ENCODE measurements at places on chromosomes 2 and 18.

DNA sequence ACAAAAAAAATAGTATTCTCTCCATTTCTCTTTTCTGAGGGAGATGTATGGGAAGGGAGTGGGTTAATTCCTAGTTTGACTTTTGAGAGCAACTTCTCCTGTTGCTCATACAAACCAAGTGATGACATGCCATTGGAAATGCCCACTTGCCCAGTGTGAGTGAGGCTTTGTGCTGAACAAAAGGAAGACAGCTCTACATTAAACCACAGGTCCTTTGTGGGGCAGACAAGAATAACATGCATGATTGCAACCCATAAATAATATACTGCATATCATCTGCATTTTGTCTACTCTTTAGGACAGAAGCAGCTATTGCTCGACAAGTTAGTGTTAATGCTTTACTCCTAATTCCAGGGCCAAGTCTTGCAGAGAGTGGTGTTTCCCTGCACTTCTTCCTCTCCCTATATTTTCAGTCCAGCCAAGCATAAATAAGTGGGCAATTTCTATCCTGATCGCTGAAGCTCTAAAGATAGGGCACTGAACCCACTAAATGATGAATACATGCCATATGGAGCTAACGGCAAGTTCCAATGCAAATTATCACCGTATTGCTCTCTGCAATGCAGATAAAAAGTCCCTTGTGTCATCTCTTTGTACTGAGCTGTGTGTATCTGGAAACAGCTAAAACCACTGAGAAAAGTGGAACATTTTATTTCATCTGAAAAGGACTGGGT lies 19.4 kb upstream of the EHBP1 start:
- DNase-seq: no peak

- DNase-seq: no peak
Observed at GRCh38 chr2:105754011-105754410, 9.3 kb downstream of the NCK2 start.

- DNase-seq: no peak
Observed at GRCh38 chr2:1658394-1659151, 85.7 kb downstream of the PXDN start.

DNA sequence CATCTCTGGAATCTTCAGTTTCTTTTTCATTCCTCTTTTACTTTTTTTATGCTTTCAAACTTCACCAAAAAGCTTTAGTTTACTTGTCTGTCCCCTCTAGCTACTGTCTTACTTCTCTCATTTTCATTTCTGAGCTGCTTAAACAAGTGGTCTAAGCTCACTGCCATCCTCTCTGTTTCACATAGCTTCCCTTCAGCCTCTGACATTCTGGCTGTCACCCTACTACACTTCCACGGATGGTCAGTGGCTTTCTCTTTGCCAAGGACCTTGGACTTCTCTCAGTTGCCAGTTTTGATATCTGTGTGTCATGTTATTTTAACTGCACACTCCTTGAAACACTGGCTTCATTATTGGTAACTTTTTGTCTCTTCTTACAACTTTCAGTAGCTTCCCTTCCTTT lies 176.1 kb downstream of the IKZF2 start:
- DNase-seq: no peak

- DNase-seq: no peak
Observed at GRCh38 chr2:171018522-171018921, 89.5 kb downstream of the GORASP2 start.

- no peak for DNase-seq
Observed at GRCh38 chr2:58479535-58480140, 238.5 kb upstream of the FANCL start.

- DNase-seq: no peak
Observed at GRCh38 chr18:55635439-55635838, 47.4 kb upstream of the TCF4 start.

- no peak for DNase-seq
Observed at GRCh38 chr18:47420130-47420529, 168.7 kb upstream of the SKOR2 start.

- no peak for DNase-seq
Observed at GRCh38 chr2:101331202-101331601, 22.7 kb upstream of the RNF149 start.

DNA sequence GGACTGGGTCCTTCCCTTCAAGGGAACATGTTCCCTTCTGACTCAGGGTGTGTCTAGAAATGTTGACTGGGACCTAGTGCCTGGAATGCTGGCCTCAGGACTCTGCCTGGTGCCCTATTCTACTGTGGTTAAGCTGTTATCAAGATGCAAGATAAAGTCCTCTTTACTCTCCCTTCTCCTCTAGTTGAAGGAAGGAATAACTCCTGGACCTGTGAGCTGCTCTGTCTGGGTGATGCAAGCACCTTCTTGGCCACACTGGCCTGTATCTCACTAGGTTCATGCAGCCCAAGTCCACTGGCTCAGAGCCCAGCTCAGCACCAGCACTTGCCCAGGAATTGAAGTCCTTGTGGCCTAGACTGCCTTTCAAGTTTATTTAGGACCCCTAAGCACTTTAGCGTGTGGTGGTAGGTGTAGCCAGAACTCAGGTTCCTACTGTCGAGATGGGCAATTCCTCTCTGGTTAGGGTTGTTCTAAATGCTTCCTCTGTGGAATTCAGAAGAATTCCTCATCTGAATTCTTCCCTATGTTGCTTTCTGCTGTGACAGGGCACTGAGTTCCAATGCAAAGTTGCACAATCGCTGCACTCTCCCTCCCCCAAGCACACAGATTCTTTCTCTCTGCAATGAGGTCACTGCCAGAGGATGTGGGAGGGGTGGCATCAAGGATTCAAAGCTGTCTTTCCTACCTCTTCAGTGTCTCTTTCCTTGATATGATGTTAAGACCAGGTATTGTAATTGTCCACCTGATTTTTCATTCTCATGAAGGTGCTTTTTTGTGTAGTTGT lies 54.7 kb downstream of the VWC2L start:
- DNase-seq: no peak

DNA sequence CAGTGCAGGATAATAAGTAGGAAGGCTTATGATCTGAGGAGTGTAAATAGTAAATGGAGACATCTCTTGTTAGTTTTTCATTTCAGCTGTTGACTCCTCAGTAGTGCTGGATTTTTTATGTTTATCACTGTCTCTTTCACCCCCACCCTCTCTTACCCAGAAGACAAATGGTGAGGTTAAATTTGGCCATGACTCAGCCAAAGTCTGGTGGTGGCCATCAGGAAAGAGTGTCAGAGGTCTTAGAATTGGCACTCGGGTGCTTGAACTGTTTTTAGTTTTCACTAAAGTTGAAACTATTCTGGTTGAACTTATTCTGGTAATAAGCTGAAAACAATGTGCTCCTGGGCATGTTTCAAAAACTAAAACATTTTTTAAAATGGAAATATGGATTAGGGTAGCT lies 123.3 kb downstream of the FHOD3 start:
- DNase-seq: no peak

- DNase-seq: no peak
Observed at GRCh38 chr18:78973357-78974083, 6.1 kb upstream of the SALL3 start.

- no peak for DNase-seq
Observed at GRCh38 chr18:73758446-73758845, 389.2 kb downstream of the FBXO15 start.

All from mucosa of descending colon (tissue), 3 donors.